ENCODE measurements at places on chromosomes 11 and 22. TPM values are rescaled to one million over a fixed set of nuclear protein-coding genes. Genes with fewer than 3 reads are reported as not detected.
A peak's percentile ranks its signal among the peaks of the same experiment; 100 is the strongest.

CELSR1 gene
- 0.15 TPM for polyA plus RNA-seq

RFPL2 gene
- not detected for polyA plus RNA-seq

MUC2 gene
- polyA plus RNA-seq, result 11.8 TPM

CSKMT gene
- polyA plus RNA-seq, result 16.3 TPM

BBOX1 gene
- polyA plus RNA-seq, result 0.43 TPM

UBQLNL gene
- polyA plus RNA-seq, result not detected

RBMXL2 gene
- not detected for polyA plus RNA-seq

KCNQ1OT1 gene
- 0.13 TPM for polyA plus RNA-seq

OR5P2 gene
- not detected for polyA plus RNA-seq

SYT7 gene
- polyA plus RNA-seq, result 0.20 TPM

CLDN5 gene
- 4.5 TPM for polyA plus RNA-seq

FUT4 gene
- 3.9 TPM for polyA plus RNA-seq

ZC3H12C gene
- polyA plus RNA-seq, result 1.1 TPM

PNPLA5 gene
- 0.50 TPM for polyA plus RNA-seq

- peak; percentile 91 for DNase-seq
These were observed 4.5 kb downstream of the MYEOV start for GRCh38 chr11:69298267-69299022.

DNA sequence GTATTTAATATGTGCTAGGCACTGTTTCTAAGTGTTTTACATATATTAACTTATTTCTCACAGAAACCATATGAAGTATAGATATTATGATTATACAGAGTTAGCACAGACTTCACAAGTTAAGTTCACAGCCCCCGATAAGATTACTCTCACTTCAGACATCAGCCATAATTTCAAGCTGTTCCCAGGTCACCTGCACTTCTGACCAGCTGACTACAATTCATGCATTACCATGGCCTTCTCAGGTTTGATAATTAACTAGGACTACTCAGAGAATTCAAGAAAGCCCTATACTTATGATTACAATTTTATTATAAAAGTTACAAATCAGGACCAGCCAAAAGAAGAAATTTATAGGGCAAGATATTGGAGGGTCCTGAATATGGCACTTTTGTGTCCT is 68.2 kb upstream of the RRM1 start:
- DNase-seq, result no peak

GRCh38 chr11:60084631-60085273 is 3.7 kb upstream of the MS4A2 start:
- no peak for DNase-seq

DNA sequence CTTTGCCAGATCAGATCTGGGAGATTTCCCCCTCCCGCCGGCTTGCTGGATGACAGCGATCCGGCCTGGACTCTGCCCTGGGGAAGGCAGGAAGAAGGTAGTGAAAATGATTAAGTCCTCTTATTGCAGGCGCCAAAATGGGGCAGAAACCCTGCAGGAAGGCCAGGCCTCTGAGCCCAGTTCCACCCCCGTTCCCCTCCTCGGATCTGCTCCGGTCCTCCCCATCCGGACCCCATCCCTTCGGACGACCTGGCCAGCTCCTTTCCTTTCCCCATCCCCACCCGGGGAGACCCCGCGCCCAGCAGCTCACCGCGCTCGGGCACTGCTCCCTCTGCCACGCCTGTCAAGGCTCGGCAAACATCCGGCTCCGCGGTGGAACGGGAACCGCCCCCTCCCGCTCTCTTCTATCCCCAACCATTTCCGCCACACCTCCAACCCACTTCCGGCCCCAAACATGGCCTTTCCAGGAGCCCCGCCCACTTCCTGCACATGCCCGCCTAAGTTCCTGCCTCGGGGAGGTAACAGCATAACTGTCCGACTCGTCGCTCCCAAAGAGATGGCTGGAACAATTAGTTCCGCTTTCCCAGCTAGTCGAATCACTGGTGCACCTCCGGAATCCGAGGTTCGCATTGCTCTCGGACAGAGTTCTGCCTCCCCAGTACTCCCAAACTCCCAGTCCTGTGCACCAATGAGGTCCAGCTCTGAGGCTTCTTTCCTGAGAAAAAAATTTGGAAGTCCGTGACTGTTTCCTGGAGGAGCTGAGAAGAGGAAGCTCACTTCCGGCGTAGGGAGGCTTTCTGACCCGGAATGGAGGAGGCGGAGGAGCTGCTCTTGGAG is at the start of the genes ARHGAP1 and ZNF408:
ARHGAP1 (minus strand) TSS at position 379 of the 837 bp plus-strand sequence. CDS start 4,512 bp downstream, outside the sequence.
ZNF408 (plus strand) TSS at position 791 of the 837 bp plus-strand sequence; CDS start at position 808, 17 bp downstream.
- DNase-seq, result peak; percentile 100

DNA sequence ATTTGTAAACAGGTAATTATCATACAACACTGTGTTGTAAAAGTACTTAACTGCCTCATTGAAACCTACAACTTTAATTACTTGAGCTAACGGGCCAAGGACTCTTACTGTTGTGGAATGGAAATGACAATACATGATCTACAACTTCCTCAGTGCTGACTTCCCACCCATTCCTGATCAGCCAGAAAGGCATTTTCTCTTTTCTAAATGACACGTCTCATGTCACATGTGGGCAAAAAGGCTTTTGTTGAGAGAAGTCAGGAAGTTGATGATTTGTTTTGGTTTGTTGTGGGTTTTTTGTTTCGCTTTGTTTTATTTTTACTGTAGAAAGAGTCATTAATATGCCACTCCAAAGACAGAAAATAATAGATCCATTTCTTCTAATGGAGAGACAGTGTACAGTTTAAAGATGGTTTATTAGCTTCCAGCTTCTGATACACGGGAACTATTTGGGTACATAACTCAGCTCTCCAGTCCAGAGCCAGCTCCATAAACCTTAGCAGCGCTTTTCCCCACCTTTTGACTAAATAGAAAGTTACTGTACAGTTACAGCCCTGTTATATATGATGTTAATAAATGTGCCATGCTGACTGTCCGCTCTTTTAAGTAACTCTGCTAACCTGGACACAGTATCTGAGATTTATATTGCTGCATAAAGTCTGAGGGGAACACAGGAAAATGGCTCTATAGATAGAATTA is 509.4 kb upstream of the API5 start:
- no peak for DNase-seq

- DNase-seq, result no peak
These were observed 30.5 kb upstream of the TTLL12 start for GRCh38 chr22:43217285-43218030.

- no peak for DNase-seq
These were observed 14.5 kb downstream of the HTR3A start for GRCh38 chr11:113989381-113989780.

GRCh38 chr11:23179609-23180008 is 319.3 kb upstream of the CCDC179 start:
- no peak for DNase-seq

GRCh38 chr11:11841116-11841722 is 553 bp upstream of the USP47 start:
- DNase-seq, result peak; percentile 77

- no peak for DNase-seq
These were observed 547 bp downstream of the TUBA8 start for GRCh38 chr22:18110954-18111758.

DNA sequence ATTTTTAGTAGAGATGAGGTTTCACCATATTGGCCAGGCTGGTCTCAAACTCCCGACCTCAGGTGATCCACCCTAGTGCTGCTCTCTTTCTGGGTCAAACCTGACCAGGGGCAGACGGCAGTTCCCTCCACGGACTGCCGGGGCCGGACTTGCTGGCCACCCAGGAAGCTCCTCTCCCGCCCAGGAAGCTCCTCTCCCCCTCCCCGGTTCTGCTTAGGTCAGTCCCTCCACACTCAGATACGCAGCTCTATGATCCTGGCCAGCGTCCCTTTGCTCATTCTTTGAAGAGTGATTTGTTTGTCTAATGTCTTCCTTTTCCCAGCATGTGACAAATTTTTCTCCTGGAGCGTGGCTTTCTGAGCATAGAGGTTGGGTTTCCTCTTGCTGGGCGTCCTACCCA is 125.3 kb upstream of the B3GAT1 start:
- DNase-seq, result no peak

GRCh38 chr11:65663639-65664200 is 1.0 kb upstream of the RELA start:
- no peak for DNase-seq

GRCh38 chr11:11587122-11587521 is 34.7 kb downstream of the GALNT18 start:
- DNase-seq, result peak; percentile 61

GRCh38 chr11:132242632-132243031 is 872.2 kb downstream of the NTM start:
- DNase-seq, result no peak

- no peak for DNase-seq
These were observed 97.7 kb downstream of the RBFOX2 start for GRCh38 chr22:35930933-35931332.

DNA sequence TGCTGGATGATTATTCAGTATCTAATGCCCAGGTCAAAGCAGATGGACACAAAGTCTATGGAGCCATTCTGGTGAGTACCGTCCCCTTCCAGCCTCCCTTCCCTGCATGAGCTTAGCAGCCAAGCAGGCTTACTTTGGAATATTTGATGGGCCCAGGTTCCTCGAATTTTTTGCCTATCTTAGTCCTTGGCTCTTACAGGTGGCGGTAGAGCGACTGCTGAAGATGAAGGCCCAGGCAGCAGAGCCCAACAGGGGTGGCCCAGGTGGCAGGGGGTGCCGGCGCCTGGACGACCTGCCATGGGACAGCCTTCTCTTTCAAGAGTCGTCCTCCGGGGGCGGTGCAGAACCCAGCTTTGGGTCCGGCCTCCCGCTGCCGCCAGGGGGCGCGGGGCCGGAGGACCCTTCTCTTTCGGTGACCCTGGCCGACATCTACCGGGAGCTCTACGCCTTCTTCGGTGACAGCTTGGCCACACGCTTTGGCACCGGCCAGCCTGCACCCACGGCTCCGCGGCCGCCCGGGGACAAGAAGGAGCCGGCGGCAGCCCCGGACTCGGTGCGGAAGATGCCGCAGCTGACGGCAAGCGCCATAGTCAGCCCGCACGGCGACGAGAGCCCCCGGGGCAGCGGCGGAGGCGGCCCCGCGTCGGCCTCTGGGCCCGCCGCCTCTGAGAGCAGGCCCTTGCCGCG is 741 bp upstream of the TMEM179B start:
- peak; percentile 92 for DNase-seq

DNA sequence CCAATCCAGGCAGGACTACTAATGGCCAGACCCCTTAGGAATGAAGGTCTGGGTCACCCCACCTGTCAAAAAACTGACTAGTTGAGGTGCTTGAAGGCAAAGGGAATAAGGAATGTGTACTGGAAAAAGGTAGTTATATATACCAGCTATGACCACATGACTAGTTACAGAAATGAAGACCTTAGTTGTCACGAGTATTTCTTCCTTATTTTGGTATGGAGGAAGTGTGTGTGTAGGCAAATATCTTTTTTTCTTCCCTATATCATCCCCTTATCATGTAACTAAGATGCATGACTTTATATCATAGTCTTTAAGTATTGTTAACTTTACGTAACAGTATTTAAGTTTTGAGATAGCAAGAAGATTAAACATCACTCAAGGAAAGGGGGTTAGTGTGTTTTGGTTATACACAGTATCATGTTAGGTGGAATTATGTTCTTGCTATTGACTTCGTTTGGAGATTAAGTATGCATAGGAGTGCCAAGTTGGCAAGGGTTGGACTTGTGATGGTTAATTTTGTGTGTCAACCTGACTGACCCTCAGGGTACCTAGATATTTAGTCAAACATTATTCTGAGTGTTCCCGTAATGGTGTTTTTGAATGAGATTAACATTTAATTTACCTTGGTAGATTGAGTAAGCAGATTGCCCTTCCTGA is 38.2 kb upstream of the NARS2 start:
- no peak for DNase-seq

DNA sequence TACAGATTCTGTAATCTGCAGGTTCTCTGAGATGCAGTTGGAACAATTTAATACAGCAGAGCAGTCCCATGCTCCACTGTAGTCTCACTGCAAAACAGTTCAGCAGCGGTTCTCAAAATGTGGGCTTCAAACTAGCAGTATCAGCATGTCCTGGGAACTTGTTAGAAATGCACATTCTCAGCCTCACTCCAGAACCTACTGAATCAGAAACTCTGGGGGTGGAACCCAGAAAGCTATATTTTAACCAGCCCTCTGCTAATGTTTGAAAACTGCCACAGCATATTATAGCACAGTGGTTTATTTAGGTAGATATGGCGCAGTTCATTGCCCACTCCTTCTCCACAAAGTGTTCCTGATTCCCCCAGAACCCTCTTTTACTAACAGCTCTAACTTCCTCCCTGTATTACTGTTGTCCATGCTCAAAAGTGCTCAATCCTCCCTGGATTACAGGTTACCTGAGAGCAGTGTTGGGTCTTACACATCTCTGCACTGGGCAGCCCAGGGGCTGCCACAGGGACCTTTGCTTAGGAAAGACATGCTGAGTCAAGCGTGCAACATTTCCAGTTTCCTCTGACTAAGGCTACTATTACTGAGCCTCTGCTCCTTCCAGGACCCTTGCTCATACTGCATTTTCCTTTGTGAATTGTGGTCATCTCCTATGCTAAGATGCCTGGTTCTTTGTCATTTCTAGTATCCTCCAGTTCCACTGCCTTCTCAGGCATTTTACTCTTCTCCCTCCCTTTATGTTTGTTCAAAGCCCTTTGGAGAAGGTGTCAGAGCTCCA is 7.7 kb upstream of the DGAT2 start:
- no peak for DNase-seq

DNA sequence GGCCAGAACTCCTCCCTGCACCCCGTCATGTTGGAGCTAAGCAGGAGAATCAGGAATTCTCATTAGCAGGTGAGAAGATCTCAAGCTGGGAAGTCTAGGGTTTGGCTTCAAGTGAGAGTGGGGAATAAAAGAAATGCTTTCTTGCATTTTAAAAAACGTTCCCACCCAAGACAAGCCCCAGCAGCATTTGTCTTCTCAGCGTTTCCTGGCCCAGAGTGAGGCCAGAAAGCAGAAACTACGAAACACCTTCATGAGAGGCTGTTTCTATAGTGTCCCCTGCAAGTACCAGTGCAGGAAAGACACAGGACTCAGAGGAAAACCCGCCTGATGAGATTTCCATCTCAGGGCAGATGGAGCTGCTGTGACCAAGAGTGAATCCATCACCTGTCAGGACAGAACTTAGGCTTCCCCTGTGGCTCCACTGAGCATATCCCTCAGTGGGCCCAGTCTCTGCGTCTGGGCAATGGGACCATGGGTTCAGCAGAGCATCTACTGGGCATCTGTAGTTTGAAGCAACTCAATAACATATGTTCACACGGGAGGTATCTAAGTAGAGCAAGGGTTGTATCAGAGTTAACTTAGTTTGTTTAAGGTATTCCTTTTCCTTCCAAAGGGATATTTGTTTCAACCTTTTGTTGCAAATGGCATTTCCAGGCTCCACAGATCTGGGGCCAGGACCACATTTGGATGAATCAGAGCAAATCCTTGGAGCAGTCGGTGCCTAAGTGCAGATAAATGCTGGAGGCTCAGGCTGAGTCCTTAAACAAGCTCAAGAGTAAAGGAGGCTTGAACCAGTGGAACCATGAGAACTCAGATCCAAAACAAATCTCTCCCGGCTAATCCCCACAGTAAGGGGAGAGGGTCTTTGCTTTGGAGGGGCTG is 548.3 kb downstream of the MIAT start:
- DNase-seq, result no peak

GRCh38 chr22:20816559-20816958 is 42.1 kb downstream of the PI4KA start:
- no peak for DNase-seq

- no peak for DNase-seq
These were observed 5.2 kb downstream of the RASSF7 start for GRCh38 chr11:565921-566509.

Data from aorta (tissue), 5 donors.